ENCODE measurements at places on chromosomes 12 and 14.

GRCh38 chr14:100711493-100711892, 15.2 kb upstream of the DLK1 start:
- DNase-seq = no peak

GRCh38 chr12:19245106-19245505, 115.6 kb downstream of the PLEKHA5 start:
- no peak for DNase-seq

DNA sequence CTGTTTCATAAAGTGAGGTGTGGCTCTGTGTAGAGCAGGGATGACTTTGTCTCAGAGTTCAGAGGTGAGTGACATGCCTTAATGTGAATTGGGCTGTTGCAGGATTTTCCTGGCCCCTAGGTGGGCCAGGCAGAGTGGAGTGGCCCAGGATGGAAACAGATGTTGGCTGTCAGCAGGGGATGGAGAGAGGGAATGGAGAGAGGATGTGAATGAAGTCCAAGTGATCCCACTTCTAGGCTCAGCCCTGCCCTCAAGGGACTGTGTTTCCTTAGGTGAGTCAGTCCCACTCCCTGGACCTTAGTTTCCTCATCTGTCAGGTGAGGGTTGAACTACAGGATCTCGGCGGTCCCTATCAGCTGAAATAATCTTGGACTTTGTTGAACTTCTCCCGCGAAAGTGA, 7.5 kb downstream of the GALNT16 start:
- DNase-seq = no peak

DNA sequence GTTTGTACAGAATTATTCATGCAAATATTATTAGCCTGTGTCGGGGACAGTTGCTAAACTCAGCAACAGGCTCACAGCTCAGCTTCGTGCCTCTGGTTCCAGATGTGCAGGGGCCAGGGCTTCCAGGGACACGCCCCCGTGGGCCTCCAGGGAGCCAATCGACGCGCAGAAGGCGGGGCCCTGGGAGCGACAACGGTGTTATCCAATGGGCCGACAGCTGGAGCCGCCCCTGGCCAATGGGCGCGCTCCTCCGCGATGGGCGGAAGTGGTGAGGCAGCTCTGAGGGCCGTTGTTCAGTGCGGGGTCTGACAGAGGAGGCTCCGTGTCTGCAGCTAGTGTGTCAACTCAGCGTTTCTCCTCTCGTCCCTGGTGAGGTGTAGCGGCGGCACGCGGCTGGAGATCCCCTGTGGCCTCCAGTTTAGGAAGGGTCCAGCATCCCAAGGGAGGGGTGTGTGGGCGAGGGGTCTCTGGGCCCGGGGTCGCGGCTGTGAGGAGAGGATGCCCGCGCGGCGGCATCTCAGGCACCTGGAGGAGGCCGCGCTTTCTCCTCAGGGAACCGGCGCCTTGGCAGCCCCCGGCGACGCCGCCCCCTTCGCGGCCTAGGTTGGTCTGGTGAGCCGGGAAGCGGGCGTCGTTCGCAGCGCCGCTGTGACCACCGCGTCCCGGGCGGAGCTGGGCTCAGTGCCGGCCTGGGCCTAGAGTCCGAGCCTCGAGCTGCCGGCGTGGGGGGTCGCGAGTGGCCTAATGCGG, at the start of gene TRAFD1:
TRAFD1 (plus strand) TSS at position 311 of the 750 bp plus-strand sequence. CDS start 4,963 bp downstream, outside the sequence.
- DNase-seq = peak; percentile 96

DNA sequence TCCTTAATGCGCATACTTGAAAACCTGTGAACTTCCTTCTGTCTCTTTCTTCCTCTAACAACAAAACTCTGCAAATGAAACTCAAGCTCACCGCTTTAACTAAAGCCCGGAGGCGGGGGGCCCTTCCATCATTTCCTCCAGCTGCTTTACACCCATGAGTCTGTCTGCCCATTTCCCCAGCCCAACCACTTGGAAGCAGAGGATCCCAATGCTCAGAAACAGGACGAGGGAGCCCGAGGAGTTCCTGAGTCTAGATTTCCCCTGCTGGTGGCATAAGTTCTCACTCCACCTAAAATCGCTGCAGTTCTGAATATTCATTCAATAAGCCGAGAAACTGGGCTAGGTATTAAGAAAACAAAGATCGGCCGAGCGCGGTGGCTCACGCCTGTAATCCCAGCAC, 30.8 kb downstream of the GPR19 start:
- DNase-seq = no peak

- no peak for DNase-seq
These were observed 2.8 kb upstream of the AAAS start for GRCh38 chr12:53324113-53324778.

DNA sequence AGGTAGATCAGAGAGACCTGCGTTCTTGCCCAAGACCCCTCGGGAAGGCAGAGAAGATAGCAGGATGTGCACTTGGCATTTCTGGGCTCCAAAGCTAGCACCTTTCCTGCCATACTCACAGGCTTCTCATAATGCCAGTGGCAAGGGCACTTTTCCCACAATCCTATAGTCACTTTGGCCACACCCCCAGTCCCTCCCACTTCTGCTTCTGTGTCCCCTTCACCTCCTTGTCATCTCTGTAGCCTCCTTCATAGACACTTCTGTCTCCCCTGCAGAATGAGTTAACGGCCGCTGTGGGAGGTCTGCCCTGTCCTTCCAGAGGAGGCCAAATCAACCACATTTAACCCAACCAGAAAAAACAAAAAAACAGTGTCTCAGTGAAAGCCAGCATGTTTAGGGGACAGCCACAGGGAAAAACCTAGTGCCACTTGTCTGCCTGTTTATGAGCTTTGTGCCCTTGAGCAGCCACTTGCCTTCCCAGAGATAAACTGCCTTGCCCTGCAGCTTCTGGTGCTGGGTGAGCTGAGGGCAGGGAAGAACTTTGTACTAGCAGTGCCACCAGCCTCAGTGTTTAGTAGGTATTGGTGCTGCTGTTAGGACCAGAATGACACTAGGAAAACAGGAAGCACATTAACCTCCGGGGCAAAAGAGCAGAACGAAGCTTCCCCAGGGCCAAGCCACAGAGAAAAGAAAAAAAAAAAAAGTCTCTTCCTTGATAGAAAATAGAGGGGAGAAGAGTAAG, 193.0 kb upstream of the PWP1 start:
- DNase-seq = no peak

GRCh38 chr12:49019443-49020324, 1.1 kb upstream of the PRKAG1 start:
- DNase-seq = peak; percentile 20

GRCh38 chr14:72605096-72605920, 288.6 kb downstream of the DPF3 start:
- no peak for DNase-seq

DNA sequence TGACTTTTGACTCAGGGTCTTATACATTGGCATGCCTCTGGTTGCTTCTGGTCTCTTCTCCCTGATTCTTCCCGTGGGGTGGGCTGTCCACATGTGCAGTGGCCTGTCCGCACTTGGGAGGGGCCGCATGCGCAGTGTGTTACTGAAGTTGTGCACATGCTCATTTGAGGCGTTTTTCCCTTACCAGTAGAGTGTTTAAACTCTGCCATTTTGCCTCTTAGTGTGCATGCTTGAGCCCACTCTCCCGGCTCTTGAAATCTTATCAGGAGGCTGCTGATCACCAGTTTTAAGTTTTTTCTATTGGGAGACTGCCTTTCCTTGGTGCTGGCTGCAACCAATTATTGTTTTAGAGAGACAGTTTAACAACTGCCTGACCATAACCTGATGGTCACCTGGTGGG, 32.1 kb upstream of the HECTD1 start:
- no peak for DNase-seq

DNA sequence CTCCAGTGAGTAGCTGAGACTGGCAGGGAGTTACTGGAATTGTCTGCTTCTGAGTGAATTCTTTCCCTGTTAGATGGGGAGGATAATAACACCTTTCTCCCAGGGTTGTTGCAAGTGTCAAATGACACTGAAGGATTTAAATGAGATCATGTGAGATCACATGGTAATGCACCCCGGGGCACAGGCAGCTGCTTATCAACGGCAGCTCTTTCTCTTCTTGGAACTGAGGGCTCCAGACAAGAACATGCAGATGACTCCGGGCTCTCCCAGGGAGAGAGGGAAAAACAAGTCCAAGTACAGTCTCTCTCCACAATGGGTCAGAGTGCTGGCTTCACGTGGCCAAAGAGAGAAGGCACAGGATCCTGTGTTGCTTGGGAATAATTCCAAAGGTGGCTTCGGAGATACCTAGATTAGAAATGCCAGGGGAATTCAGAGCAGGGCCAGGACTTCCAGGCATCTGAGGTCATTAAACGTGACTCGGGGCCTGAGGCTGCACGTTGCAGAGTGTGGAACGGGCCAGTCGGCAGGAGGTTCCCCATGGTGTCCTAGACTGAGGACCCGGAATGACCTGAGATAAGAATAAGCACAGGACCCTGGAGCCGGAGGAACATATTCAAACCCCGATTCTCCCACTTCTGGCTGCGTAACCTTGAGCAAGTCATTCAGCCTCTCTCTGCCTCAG, 109.2 kb downstream of the PRMT8 start:
- no peak for DNase-seq

DNA sequence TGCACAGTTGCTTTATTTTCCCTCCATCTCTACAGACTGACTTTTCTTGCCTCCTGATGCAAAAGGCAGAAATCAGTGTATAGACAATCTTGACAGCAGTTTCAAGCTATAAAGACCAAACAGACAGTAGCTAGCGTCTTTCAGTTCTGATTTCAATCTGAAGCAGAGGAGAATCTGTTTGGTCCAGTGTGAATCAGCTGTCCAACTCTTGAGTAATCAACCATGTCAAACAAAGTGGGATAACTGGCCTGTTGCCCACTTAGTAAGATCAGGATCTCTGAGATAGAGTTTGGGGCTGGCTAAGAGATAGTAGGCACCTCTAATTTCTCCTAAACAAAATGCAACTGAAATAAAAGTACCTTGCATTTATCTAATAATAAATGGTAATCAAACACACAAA, 797.4 kb upstream of the FBXO33 start:
- DNase-seq = no peak

DNA sequence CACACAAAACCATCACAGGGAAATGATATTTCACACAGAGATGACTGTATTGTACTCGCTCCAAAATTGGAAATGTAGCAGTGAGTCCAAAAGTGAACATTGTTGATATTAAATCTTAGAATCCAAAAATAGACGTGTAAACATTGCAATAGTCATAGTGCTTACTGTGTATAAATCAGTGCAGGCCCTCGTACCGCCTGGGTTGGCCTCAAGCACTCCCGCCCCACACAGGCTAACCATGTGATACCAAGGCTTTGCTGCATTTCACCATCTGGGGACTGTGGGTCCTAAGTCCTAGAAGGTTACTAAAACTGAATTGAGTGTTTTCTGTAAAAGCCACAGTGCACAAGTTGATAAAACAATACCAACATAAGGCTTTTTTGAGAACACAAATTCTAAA, 107.3 kb downstream of the PPP2R5E start:
- no peak for DNase-seq

DNA sequence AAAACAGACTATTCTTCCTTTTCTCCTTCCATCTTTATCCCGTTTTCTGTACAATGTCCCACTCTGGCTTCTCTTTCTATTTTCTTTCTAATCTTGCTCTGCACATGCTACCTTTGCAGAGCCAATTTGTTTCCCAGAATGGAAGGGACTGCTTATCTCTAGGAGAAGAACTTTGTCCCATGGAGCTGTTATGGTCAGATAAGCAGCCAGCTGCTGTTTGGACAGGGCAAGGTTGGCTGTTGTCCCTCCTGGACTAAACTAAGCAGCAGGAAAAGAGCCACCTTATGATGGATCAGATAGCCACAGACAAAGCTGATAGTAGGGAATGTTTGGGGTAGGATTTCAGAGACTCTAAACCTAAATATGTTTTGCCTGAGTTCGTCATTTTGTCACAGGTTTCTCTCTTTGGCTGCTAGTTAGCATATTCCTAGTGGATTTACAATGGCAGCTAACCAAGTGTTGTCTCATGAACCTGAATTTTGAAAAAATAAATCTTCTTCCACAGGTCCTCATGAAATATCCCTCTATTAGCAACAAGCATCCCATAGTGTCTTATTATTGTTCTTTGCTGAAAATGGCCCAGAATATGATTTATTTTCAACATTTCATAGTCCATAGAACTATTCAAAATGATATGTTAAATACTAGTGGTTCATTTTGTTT, 262.8 kb downstream of the SLC16A7 start:
- DNase-seq = no peak

DNA sequence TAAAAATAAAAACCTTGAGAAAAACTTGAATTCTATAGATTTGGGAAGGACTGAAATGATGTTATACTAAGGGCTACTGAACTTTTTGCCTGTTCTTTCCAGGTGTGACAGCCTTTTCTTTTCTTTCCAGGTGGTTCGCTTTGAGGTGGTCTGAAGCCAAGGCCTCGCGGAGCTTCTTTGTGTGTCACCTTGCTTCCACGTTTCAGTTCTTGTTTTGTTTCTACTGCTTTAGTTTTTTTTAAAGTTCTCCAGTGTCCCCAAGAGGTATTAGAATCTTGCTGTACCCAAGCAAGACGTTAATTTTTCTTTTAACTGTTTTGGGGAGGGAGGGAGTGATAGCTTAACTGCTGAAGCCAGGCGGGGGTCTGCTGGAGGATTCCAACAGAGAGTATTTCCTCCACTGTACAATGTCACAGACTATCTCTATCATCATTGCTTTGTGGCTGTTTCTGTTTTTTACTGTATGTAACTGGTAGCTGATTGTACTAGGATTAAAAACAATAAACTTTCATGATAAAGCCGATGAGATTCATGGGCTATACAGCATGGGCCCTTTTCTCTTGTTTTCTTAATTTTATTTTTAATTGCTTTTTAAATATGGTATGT, 40.2 kb downstream of the PROX2 start:
- DNase-seq = no peak

GRCh38 chr12:19496219-19496878, 57.1 kb downstream of the AEBP2 start:
- no peak for DNase-seq

- DNase-seq = no peak
These were observed 6.9 kb downstream of the TNFRSF1A start for GRCh38 chr12:6334940-6335450.

DNA sequence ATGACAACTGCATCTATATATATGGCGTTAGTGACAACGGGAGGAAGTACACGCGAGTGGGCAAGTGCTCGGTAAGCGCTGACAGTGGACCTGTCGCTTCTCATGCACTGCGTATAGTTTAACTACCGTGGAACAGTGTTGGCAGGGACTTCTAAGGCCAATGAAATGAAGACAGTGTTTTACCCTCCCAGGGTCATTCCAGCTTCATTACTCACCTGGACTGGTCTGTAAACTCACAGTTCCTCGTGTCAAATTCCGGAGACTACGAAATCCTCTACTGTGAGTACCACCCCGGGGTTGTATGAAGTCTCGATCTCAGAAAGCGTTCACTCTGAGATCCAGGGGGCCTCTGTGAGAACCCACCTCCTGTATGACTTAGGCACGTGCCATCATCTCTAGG, 129.2 kb upstream of the EVL start:
- DNase-seq = peak; percentile 27

- no peak for DNase-seq
These were observed 47.4 kb downstream of the SUSD6 start for GRCh38 chr14:69658664-69659261.

GRCh38 chr12:16581416-16581815, 24.5 kb downstream of the LMO3 start:
- no peak for DNase-seq

All from NCI-H226 (cell line).